Cardiac muscle cell (in vitro differentiated cells and primary cell): ENCODE measurements at places on chromosomes 3 and 15. TPM values are rescaled to one million over a fixed set of nuclear protein-coding genes. Genes with fewer than 3 reads are reported as not detected.
A peak's percentile ranks its signal among the peaks of the same experiment; 100 is the strongest.

- no peak for DNase-seq
- H3K36me3 ChIP-seq = peaks cover 9% of the 10 kb centered on the region
- no peaks in the 10 kb centered on the region for H3K27me3 ChIP-seq
- H3K27ac ChIP-seq = no peak overlapping the region
- H3K4me1 ChIP-seq = no peaks in the 10 kb centered on the region
These were observed 17.3 kb downstream of the AP3S2 start for GRCh38 chr15:89876396-89877082.

DNA sequence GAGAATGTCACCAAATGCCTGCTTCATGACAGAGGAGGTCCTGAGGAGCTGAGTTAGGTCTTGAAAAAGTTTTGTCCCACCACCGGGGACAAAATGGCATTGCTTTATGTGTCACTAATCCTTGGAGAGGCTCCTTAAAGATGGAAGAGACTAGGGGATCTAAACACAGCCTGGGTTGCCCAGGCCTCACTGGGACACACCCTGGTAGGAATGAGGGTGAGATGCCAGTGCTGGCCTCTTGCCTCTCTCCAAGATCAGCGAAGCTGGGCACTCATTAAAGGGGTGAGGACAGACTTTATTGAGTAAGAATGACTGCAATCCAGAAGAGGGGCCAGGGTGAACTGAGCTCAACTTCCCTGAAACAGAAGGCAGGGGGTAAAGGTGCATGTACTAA, 58.5 kb upstream of the KLF13 start:
- DNase-seq = no peak
- no peaks in the 10 kb centered on the region for H3K27me3 ChIP-seq
- H3K27ac ChIP-seq = no peak overlapping the region
- peaks cover 32% of the 10 kb centered on the region for H3K4me1 ChIP-seq
- H3K36me3 ChIP-seq = no peaks in the 10 kb centered on the region

DNA sequence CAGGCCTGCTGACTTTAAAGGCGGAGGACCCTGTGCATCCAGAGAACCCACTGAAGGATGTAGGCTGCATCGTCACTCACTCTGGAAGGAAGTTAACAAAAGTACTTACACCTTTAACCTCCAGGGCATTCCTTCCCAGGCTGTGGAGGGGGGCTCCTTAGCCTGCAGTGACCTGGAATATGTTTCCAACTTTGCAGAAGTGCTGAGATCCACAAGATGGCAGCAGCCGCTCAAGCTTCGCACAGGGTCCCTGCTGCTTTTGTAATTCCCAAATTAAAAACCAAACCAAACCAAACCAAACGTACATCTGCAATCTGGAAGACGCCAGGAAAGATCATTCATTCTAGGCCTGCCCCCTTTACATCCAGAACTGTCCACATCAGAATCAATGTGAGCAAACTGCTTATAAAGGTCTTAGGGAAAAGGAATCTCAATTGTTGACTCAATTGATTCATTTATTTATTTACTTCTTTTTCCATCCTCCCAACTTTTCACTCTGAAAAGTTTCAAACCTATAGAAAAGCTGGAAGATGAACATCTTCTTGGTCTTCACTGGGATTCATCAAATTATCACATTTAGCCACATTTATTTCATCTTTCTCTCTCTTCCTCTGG, 70.5 kb upstream of the KLHL25 start:
- no peaks in the 10 kb centered on the region for H3K4me1 ChIP-seq
- H3K36me3 ChIP-seq = no peaks in the 10 kb centered on the region
- no peak overlapping the region for H3K27ac ChIP-seq
- DNase-seq = peak; percentile 73
- H3K4me3 ChIP-seq = no peak overlapping the region
- no peaks in the 10 kb centered on the region for H3K27me3 ChIP-seq

DNA sequence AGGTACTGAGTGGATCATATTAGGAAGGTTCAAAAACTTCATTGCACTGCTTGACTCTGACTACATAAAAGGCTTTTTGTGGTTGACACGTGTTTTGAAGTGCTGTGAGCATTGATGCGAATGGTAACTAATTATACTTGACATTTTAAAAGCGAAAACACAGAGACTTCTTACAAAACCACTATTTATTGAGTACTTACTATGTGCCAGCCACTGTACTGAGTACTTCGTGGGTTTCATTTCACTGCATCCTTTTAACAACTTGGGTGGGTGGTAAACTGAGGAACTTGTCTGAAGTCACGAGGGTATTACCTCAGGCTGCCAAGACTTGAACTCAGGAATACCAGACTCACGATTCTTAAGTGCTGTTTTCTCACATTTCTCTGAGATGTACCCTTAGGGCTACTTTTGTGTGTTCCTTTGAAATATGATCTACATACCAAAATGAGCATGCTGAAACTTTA, 45.3 kb upstream of the PPP4R2 start:
- no peak for DNase-seq
- no peak overlapping the region for H3K27ac ChIP-seq
- no peaks in the 10 kb centered on the region for H3K4me1 ChIP-seq
- H3K36me3 ChIP-seq = no peaks in the 10 kb centered on the region
- no peak overlapping the region for H3K4me3 ChIP-seq
- no peaks in the 10 kb centered on the region for H3K27me3 ChIP-seq

Gene HRG
- total RNA-seq = not detected in 2 replicates

- DNase-seq = peak; percentile 19
- H3K4me3 ChIP-seq = no peak overlapping the region
- no peaks in the 10 kb centered on the region for H3K4me1 ChIP-seq
- no peaks in the 10 kb centered on the region for H3K36me3 ChIP-seq
- no peak overlapping the region for H3K27ac ChIP-seq
These were observed 7.1 kb upstream of the FMN1 start for GRCh38 chr15:33201491-33202231.

- H3K27ac ChIP-seq = no peak overlapping the region
- DNase-seq = no peak
- H3K36me3 ChIP-seq = no peaks in the 10 kb centered on the region
- no peaks in the 10 kb centered on the region for H3K4me1 ChIP-seq
- H3K27me3 ChIP-seq = peaks cover 19% of the 10 kb centered on the region
These were observed 67.8 kb upstream of the ZBED2 start for GRCh38 chr3:111662907-111663306.

GRCh38 chr15:39074341-39074985, 506.4 kb upstream of the THBS1 start:
- H3K27ac ChIP-seq = no peak overlapping the region
- no peak for DNase-seq
- H3K4me3 ChIP-seq = no peak overlapping the region
- H3K4me1 ChIP-seq = peaks cover 2% of the 10 kb centered on the region
- no peaks in the 10 kb centered on the region for H3K27me3 ChIP-seq

GRCh38 chr15:44450172-44450571, 22.7 kb downstream of the CTDSPL2 start:
- no peaks in the 10 kb centered on the region for H3K36me3 ChIP-seq
- H3K4me1 ChIP-seq = no peaks in the 10 kb centered on the region
- H3K27me3 ChIP-seq = no peaks in the 10 kb centered on the region
- no peak overlapping the region for H3K27ac ChIP-seq
- no peak overlapping the region for H3K4me3 ChIP-seq
- no peak for DNase-seq

Gene TRPC1
- 40.3 and 64.9 TPM in 2 replicates for total RNA-seq

- H3K36me3 ChIP-seq = no peaks in the 10 kb centered on the region
- H3K4me1 ChIP-seq = no peaks in the 10 kb centered on the region
- H3K27ac ChIP-seq = no peak overlapping the region
- H3K4me3 ChIP-seq = no peak overlapping the region
- no peak for DNase-seq
These were observed 1088.6 kb downstream of the TUSC7 start for GRCh38 chr3:117798221-117798620.

Gene PAK6
- 9.7 and 18.7 TPM in 2 replicates for total RNA-seq

Gene IL20RB
- total RNA-seq = 0.60 and 0.77 TPM in 2 replicates

Gene KCNH8
- 0.07 and 0.86 TPM in 2 replicates for total RNA-seq

DNA sequence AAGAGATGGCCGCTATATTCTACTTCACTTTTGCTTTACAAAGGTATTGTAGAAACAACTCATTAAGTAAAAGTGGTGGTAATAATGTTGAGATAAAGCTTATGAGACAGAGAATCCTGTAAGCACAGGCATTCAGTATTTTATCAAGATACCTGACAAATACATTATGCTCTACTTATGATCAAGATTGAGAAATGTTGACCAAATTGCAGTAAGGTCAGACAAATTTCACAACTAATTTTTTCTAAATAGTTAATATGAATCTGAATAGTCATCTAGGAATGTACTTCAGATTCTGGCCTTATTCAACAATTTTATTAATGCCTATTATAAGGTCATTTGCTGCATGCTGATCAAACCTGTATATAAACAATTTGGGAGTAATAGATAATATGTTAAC, 95.1 kb upstream of the MBNL1 start:
- H3K27ac ChIP-seq = no peak overlapping the region
- no peaks in the 10 kb centered on the region for H3K4me1 ChIP-seq
- DNase-seq = no peak
- no peaks in the 10 kb centered on the region for H3K36me3 ChIP-seq

Gene FSIP1
- 0.33 and 0.42 TPM in 2 replicates for total RNA-seq

Gene NR2E3
- 0.09 TPM in 1 of 2 replicates, not detected in the other for total RNA-seq

Gene CKMT1B
- 1.5 and 3.8 TPM in 2 replicates for total RNA-seq

DNA sequence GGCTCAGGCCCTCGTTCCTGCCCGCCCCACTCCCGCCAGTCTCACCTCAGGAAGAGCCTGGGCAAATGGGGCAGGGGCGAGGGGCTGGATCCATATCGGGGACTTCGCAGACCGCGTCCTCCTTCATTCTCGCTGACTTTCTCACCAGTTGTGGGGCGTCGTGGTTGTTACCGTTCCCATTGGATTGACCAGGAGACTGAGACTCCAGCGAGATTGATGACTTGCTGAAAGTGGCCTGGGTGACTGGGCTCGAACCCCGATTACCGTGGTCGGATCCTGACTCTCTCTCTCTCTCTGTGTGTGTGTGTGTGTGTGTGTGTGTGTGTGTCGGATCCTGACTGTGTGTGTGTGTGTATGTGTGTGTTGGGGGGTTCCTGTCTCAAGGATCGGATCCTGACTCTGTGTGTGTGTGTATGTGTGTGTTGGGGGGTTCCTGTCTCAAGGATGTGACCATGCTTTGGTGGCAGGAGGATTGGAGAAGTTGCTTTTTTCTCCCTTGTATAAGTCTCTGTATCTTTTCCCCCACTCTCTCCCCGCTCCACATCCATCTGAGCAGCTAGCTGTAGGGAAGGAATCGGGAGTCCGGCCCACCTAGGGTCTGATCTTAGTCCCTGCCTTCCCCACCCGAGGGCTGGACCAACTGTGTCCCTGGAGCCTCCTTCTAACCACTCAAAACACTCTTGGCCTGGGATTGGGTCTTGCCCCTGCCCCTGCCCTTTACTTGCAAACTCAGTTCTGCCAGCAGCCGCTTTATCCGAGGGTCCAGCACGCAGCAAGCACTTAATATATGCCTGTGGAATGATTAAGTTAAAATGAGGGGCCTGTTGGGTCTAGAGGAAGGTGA, 603 bp downstream of the PLEKHO2 start:
- no peaks in the 10 kb centered on the region for H3K27me3 ChIP-seq
- H3K4me1 ChIP-seq = peaks cover 21% of the 10 kb centered on the region
- DNase-seq = peak; percentile 30
- H3K4me3 ChIP-seq = peak overlapping the region; percentile 63

DNA sequence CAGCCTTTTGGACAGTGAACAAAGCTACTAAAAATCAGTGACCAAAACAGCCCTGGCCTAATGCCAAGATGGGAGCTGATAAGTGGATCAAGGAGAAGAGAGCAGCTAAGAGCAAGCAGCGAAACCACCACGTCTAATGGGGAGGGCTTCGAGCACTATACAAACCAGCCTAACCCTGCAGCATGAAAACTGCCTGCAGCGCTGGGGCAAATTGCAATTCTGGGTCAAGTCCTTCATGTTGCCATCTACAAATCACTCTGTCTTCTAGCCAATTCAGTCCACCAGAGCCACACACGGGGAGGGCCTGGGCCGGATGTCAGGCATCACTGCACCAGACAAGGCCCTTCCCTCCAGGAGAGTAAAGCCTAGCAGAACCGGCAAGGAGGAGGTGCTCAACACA, 30.5 kb upstream of the SPATA12 start:
- H3K4me1 ChIP-seq = peaks cover 15% of the 10 kb centered on the region
- peak overlapping the region; percentile 62 for H3K27ac ChIP-seq
- no peak for DNase-seq
- no peaks in the 10 kb centered on the region for H3K27me3 ChIP-seq

- peak overlapping the region; percentile 95 for H3K27ac ChIP-seq
- DNase-seq = no peak
- peaks cover 33% of the 10 kb centered on the region for H3K4me1 ChIP-seq
- H3K36me3 ChIP-seq = no peaks in the 10 kb centered on the region
- no peak overlapping the region for H3K4me3 ChIP-seq
These were observed 257.5 kb downstream of the SHQ1 start for GRCh38 chr3:72590732-72591221.

Gene LDHAL6B
- total RNA-seq = not detected in 2 replicates

Gene MOBP
- not detected in 2 replicates for total RNA-seq

GRCh38 chr3:45571969-45572368, 22.6 kb upstream of the LIMD1 start:
- no peaks in the 10 kb centered on the region for H3K36me3 ChIP-seq
- H3K4me3 ChIP-seq = no peak overlapping the region
- H3K27me3 ChIP-seq = no peaks in the 10 kb centered on the region
- no peak for DNase-seq
- peak overlapping the region; percentile 72 for H3K27ac ChIP-seq

DNA sequence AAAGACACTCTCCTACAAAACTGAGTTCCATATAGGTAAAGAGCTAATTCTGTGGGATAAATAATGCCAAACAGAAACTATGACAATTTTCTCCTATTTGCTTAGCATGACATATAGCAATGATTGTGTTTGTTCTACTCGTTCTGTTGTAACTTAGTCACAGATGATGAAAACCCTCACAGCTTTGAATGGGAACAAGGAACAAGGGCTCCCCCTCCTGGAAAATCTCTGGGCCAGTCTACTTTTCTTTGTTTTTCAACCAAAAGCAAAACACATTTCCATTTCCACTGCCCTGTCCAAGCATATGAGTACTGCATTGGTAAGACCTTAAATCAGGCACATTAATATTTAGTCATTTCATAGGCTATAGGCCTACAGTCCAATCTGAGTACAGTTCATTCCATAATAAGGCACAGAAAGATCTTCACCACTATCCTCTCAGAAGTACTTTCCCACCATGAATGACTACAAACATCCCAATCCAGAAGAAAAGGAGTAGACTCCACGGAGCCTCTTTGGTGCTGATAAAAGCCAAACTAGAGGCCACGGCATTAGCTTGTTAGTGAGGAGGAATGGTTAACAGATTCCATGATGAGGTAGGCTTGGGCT, 67.1 kb downstream of the ATP8B4 start:
- H3K4me1 ChIP-seq = no peaks in the 10 kb centered on the region
- H3K27me3 ChIP-seq = peaks cover 6% of the 10 kb centered on the region
- H3K4me3 ChIP-seq = no peak overlapping the region
- H3K27ac ChIP-seq = no peak overlapping the region

GRCh38 chr3:110815008-110815583, 256.5 kb upstream of the NECTIN3 start:
- peaks cover 8% of the 10 kb centered on the region for H3K4me1 ChIP-seq
- H3K27ac ChIP-seq = peak overlapping the region; percentile 49
- H3K27me3 ChIP-seq = no peaks in the 10 kb centered on the region
- DNase-seq = peak; percentile 85

GRCh38 chr3:170697908-170698307, 112.0 kb upstream of the SLC7A14 start:
- H3K36me3 ChIP-seq = no peaks in the 10 kb centered on the region
- no peak overlapping the region for H3K27ac ChIP-seq
- no peaks in the 10 kb centered on the region for H3K27me3 ChIP-seq
- DNase-seq = peak; percentile 39

Gene MST1R
- 0.49 and 2.2 TPM in 2 replicates for total RNA-seq

GRCh38 chr3:60126511-60127304, 1076.9 kb upstream of the CFAP20DC start:
- H3K27me3 ChIP-seq = no peaks in the 10 kb centered on the region
- no peaks in the 10 kb centered on the region for H3K36me3 ChIP-seq
- H3K4me1 ChIP-seq = no peaks in the 10 kb centered on the region
- H3K27ac ChIP-seq = no peak overlapping the region
- H3K4me3 ChIP-seq = no peak overlapping the region
